ENCODE measurements at places on chromosomes 3 and 15. TPM values are rescaled to one million over a fixed set of nuclear protein-coding genes. Genes with fewer than 3 reads are reported as not detected.

CPN2 gene
- polyA plus RNA-seq = not detected

SLC12A1 gene
- 3.5 TPM for polyA plus RNA-seq

EAF1 gene
- 19.5 TPM for polyA plus RNA-seq

PPM1M gene
- 0.32 TPM for polyA plus RNA-seq

MLF1 gene
- 70.6 TPM for polyA plus RNA-seq

NRROS gene
- polyA plus RNA-seq = not detected

ADAMTS9 gene
- polyA plus RNA-seq = not detected

CAMKV gene
- polyA plus RNA-seq = 0.11 TPM

COLQ gene
- not detected for polyA plus RNA-seq

PLA1A gene
- not detected for polyA plus RNA-seq

ITPKA gene
- polyA plus RNA-seq = 44.5 TPM

IL12A gene
- polyA plus RNA-seq = not detected

OR5K2 gene
- not detected for polyA plus RNA-seq

NECTIN3 gene
- 17.8 TPM for polyA plus RNA-seq

PLA2G4E gene
- polyA plus RNA-seq = 0.07 TPM

GLDN gene
- polyA plus RNA-seq = 14.9 TPM

UCN2 gene
- not detected for polyA plus RNA-seq

TF gene
- polyA plus RNA-seq = 10.3 TPM

NR1I2 gene
- polyA plus RNA-seq = 0.31 TPM

ARHGAP31 gene
- 1.6 TPM for polyA plus RNA-seq

DAZL gene
- not detected for polyA plus RNA-seq

PFKFB4 gene
- polyA plus RNA-seq = 0.43 TPM

PARP14 gene
- polyA plus RNA-seq = 4.7 TPM

PAQR5 gene
- 0.42 TPM for polyA plus RNA-seq

GOLGA6D gene
- polyA plus RNA-seq = not detected

SPTBN5 gene
- polyA plus RNA-seq = 0.79 TPM

EPHA3 gene
- polyA plus RNA-seq = 3.9 TPM

LSAMP gene
- polyA plus RNA-seq = 12.8 TPM

SV2B gene
- 2.0 TPM for polyA plus RNA-seq

SLC22A13 gene
- polyA plus RNA-seq = not detected

CCDC33 gene
- polyA plus RNA-seq = not detected

ATP2B2 gene
- 357 TPM for polyA plus RNA-seq

CPEB1 gene
- polyA plus RNA-seq = 49.0 TPM

A4GNT gene
- not detected for polyA plus RNA-seq

MYRIP gene
- 8.1 TPM for polyA plus RNA-seq

TMEM89 gene
- not detected for polyA plus RNA-seq

USP19 gene
- polyA plus RNA-seq = 2.1 TPM

LRRIQ4 gene
- not detected for polyA plus RNA-seq

ECE2 gene
- polyA plus RNA-seq = 3.1 TPM

ACSBG1 gene
- 3.8 TPM for polyA plus RNA-seq

PLOD2 gene
- 3.5 TPM for polyA plus RNA-seq

IGF2BP2 gene
- not detected for polyA plus RNA-seq

GOLGA8T gene
- polyA plus RNA-seq = not detected

HIGD2B gene
- not detected for polyA plus RNA-seq

CASR gene
- not detected for polyA plus RNA-seq

NR2E3 gene
- 1.5 TPM for polyA plus RNA-seq

All from Purkinje cell (primary cell).